ENCODE measurements at places on chromosomes 3 and 15.

DNA sequence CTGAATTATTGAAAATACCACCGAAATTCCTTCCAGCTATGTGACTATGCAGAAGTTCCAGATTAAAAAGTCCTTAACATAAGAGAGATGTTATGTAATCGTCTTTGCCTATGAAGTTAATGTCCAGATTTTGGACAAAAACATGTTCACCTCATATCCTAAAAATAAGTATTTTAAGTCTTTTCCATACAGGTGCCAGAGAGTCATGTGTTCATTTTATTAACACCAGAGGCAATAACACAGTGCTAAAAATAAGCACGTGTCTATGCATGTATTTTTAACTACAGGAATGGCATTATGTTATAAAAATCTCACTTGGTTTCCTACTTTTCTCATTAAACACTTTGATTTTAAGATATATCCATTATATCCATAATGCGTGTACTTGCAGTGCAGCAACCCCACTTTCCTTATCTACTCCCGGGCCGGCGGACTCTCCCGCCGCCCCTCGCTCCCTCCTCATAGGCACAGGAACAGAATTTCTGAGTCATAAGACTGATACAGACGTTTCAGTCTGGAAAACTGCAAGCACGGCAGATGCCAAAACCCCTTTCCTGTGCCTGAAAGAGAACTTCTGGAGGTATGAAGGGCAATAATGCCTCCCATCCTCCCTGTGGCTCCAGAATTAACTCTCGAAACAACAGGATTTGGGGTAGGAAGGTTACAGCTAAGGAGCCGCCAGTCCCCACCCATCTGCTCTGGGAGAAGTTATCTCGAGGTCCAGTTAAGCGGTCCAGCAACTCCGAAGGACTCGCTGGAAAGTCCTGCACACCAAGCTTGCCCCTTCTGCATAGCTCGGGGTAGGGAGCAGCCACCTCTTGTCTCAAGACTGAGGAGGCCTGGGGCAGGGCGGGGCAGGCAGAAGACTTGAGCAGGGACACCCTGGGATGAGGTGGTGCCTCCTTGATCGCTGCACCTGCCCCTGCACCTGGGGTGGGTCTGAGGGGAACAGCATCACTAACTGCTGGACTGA is 22.3 kb upstream of the PSTPIP1 start:
- DNase-seq, result no peak

DNA sequence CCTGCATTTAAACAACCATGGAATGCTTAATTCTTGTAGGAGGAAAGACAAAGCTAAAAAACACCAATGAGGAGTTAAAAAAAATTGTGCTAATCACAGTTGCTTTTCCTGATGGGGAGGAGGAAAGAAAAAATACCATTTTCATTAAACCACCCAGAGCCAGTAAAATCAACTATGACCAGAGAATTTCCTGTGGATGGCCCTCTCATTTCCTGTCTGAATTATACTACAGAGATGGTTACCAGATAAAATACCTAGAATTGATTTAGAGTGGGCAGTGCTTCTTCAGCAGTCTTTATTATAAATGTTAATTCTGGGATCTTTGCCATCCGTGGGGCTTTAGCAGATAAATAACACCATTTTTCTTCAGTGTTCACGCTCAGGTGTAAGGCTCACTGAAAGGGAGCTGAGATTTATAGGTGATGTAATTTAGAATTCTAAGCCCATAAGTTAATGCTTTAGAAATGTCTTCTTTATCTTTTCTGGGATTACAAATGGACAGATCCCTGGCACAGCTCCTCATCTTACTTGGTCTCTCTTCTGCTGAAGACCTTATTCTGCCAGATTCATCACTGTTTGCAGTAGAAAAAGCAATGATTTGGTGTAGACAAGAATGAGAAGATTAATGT is 37.9 kb downstream of the RETNLB start:
- no peak for DNase-seq

- no peak for DNase-seq
Observed at GRCh38 chr3:127077068-127077467, 94.2 kb downstream of the PLXNA1 start.

GRCh38 chr3:64121750-64122311 is 98.5 kb upstream of the PSMD6 start:
- DNase-seq, result no peak

DNA sequence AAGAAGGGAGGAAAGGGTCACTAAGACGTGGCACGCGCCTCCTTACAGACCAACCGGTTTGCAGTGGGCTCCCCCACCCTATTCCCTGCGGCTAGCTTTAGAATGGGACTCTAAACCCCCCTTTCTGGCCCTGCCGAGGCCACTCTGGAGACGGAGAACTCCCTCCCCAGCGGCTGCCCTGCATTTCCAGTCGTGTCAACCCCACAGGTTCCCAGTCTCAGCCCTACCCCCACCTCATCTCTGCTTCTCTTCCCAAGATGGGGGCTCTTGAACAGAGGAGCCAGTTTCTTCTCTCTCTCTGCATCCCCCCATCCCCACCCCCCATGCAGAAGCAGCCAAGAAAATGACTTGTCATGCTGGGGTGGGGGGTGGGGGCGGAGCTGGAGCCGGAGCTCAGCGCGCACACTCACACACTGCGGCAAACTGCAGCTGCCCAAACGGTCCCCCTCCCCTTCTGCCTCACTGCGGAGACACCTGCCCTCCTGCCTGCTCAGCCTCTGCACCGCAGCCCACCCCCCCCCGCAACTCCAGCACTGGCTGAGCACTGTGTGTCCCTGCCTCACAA is 871 bp downstream of the MAP1A start:
- no peak for DNase-seq

- no peak for DNase-seq
Observed at GRCh38 chr15:92095693-92096092, 242.2 kb downstream of the SLCO3A1 start.
